AG08395 (cell line): ENCODE measurements at places on chromosomes 7 and 10.

- DNase-seq = peak; percentile 38
Observed at GRCh38 chr10:23556727-23557440, 118.0 kb downstream of the OTUD1 start.

- DNase-seq = peak; percentile 47
Observed at GRCh38 chr10:68212721-68213352, 19.1 kb downstream of the ATOH7 start.

DNA sequence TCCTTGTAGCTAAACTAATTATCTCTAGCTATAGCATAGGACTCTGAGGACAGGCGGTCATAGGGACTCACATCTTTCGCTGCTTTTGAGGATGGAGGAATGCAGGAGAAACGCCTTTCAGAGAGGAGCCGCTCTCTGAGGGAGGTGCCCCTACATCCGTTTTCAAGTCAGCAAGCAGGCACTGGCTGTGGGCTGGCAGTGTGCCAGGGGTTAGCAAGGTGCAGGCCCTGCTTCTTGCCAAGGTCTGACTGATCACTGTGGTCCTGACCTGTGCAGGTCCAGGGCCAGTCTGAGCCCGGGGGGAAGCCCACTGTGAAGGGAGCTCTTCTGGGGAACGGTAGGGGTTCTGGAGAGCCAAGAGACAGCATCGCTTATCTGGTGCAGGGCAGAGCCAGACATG lies 89.4 kb downstream of the SH3PXD2A start:
- DNase-seq = no peak

DNA sequence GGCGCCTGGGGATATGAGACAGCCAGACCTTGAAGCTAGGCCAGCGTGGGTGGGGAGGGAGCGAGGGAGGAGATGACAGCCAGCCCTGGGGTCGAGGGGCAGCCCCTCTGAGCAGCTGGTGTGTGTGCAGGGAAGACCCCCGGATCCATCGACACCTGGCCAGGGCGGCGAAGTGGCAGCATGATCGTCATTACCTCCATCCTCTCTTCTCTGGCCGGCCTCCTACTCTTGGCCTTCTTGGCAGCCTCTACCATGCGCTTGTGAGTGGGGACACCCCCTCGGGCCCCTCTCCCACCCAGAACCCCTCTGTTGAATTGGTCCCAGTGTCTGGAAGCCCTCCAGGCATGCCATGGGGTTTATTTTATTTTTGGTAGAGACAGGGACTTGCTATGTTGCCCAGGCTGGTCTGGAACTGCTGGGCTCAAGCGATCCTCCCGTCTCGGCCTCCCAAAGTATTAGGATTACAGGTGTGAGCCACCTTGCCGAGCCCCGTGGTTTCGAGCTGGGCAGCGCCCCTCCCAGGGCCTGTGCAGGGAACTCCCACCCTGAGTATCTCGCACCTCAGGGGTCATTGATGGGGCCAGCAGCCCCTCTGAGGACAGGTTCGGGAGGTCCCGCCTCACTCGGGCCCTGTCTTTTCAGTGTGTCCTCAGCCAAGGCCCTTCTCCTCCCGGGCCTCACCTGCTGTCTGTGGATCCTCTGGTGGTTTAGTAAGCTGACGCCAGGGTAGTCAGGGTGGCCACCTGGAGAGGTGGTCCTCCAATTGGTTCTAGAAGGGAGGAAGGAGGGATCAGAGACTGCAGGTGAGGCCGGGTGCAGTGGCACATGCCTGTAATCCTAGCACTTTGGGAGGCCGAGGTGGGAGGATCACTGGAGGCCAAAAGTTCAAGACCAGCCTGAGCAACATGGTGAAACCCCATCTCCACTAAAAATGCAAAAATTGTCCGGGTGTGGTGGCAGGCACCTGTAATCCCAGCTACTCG lies 3.8 kb downstream of the UPK3B start:
- DNase-seq = no peak

- DNase-seq = peak; percentile 68
Observed at GRCh38 chr7:148962823-148963582, 65.3 kb downstream of the PDIA4 start.

GRCh38 chr7:101538596-101539459 lies 90.3 kb downstream of the MYL10 start:
- peak; percentile 84 for DNase-seq

DNA sequence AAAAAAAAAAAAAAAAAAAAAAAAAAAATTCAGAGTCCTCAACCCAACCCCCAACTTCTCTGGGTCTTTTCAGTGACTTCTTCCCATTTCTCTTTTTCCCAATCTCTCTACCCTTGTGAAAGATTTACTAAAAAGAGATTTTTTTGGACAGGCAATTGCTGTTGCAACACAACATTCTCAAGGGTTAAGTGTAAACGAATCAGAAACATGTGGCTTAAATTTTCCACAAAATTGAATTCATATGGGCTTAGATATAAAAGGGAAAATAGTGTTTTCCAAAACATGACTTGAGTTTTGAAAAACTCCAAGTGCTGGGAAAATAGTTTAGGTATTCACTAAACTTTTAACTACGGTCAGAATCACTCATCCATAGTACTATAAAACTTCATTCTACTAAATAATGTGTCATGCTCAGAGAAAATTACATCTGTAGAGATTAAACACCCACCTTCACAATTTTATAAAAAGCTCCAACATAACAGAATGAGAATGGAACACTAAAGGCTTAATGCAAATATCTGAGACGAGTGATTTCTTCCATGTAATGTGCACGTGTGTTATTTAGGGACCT lies 643.1 kb downstream of the PARD3 start:
- peak; percentile 75 for DNase-seq

DNA sequence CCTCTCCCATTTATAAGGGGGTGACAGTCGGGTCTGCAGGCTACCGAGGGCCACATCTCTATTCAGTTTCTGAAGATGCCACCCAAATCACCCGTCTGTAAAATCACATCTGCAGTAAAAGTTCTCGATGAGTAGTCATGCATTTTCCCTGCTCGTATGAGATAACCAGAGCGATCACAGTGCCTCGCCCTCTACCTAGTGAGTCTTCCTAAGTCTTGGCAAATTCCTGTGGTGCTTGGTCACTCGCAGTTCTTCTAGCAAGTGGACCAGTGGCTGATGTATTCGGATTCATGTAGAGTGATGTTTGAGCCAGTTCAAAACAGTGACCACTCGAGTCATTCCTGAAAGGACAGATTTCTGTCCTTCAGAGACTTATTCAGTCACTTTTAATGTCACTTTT lies 44.9 kb downstream of the INSYN2A start:
- no peak for DNase-seq

DNA sequence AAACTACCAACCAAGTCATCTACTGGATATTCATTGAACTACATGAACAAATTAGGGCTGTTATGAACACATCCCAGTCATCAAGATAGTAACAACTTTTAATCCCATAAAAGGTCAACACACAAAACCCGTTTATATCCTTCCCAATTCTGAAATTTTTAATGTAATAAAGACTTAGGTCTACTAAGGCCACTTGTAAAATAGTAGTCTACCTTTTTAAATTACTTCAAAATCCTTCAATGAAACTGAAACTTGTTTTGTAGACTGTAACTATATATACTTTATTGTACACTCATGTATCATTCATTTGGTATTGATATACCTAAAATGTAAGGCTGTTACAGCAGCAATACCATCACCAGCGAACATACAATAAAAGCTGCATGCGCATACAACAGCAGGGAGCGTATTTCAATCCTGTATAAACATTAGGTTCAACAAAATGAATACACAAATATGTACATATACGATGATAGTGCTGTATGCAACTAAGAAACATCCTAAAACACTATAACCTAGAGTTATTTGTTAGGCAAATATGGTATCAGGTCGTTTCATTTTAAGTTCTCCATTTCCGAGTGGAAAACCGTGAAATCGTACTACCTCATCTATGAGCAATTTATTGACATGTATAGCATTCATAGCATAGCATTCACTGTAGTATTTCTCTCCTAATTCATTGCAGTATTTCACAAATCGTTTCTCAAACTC lies 973 bp downstream of the ATAD1 start:
- DNase-seq = no peak

DNA sequence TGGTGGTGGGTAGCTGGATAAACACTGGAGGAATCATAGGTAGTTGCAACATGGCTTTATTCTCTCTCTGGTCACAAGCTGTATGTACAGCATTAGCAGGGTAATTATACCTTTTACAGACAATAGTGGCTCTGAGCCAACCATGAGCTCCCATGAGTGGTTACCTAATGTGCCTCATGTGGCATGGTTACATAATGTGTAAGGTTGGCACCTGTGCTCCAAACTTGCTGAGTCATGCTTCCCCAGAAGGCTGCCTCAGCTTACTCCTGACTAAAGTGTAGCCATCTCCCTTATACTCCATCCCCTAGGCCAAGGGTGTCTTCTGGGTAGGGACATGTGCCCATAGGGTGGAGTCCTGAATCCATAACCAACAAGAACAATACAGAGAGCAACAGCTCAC lies 345.3 kb upstream of the SEMA3C start:
- DNase-seq = no peak

GRCh38 chr10:80739963-80740715 lies 202.4 kb downstream of the SH2D4B start:
- no peak for DNase-seq

GRCh38 chr7:88256906-88257305 lies 37.1 kb upstream of the SRI start:
- no peak for DNase-seq

DNA sequence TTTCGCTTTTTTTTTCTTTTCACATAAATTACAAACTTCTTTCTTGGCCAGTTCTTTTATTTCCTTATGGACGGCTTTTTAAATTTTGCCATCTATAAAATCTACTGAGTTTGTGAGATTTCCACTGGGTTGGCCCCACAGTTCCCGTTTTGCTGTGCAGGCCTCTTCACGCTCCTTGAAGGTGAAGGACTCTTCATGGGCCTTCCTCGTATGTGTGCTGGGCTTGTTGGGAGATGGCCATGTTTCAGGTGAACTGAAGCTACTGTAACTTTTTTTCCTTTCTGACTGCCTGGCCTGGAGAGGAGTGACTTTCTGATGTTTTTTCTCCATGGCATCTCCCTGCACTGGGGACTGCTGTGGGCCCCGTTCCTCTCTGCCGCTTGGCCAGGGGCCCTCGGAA lies 262.4 kb downstream of the COBL start:
- no peak for DNase-seq

DNA sequence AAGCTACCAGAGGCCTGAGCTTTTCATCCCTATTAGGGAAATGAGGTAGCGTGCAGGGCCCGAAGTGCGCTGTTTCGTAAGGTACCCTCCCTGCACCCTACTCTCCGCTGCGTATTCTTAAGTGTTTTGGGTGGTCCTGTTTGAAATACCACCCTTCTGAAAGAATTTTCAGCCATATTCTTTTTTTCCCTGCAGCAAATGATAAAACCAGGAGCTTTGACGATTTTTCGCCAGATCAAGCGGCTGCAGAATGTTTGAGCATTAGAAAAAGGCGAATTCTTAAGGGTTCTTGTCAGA lies 1.2 kb downstream of the RSBN1L start:
- DNase-seq = peak; percentile 54

- no peak for DNase-seq
Observed at GRCh38 chr10:71228875-71229675, 16.7 kb downstream of the UNC5B start.

GRCh38 chr7:114243646-114244045 lies 171.0 kb upstream of the FOXP2 start:
- DNase-seq = no peak

GRCh38 chr10:110006358-110007160 lies 1.2 kb upstream of the ADD3 start:
- DNase-seq = peak; percentile 76

DNA sequence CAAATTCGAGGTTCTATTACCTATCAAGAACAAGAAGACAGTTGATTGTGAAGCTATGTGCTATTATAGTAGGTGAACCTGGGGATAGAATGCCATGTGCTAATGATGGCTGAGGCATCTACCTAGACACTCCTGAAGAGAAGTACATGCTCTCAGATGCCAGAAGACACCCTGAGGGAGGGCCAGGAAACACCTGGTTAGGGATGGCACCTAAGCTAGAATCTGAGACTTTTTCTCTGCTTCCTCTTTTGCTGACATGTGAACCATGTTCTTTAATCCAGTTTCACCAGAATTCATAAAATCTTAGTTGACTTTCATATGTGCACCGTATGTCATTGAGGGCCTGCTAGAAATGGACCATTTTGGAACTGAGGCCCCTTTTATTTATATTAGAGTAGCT lies 242.8 kb downstream of the GPR158 start:
- no peak for DNase-seq

DNA sequence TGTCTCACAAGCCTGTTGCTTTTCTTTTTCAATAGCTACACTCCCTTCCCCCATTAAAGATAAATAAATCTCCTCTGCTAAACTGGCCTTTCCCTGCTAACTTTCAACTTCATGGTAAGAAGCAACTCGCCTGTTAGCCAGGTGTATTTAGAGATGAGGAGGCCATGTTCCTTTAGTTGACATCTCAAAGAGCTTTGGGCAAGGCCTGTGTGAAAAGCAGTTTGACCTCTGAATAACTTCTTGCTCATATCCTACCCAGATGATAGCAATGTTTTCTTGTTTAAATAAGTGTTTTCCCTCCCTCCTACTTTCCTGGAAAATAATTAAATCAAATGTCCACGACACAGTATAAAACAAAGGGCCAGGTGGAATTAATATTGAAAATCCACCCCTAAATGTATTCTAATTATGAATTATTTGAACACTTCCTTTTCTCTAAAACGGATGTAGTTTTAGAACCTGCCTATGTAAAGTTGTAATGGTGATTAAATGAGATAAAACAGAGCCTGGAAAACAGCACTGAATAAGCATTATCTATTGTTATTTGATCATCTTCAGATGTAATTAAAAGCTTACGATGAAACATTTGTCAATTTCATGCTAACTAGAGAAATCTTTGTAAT lies 78.5 kb downstream of the HGF start:
- no peak for DNase-seq

DNA sequence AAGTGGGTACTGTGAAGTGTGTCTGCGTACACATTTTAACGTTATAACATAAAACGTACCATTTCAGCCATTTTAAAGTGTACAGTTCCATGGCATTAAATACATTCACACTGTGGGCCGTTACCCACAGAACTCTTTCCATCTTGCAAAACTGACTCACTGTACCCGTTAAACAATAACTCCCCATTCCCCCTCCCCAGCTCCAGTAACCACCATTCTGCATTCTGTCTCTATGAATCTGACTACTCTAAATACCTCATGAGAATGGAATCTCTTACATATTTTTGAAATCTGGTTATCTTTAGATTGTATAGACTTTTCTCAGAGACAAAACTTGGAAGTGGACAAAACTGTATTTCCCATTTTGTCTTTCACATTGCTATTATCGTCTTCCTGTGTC lies 9.3 kb downstream of the ARL3 start:
- DNase-seq = no peak

DNA sequence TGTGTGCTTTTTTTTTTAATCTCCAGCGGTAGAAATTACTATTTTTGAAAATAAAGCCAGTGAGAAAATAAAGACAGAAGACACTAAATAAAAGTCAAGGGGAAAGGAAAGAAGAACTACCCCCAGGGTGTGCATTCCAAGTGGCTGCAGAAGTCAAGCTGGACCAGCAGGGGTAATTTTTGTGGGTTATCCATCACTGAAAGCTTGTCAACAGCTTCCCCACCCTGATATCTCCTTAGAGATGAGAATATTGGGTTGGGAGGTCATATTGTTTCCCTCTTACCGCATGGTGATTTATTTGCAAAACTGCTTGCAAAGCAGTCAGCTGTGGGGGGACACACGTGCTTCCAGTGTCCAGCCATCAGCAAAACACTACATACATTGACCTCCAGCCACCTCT lies 46.4 kb downstream of the FAM107B start:
- DNase-seq = no peak

GRCh38 chr10:122462533-122463465 lies 1.4 kb downstream of the HTRA1 start:
- DNase-seq = peak; percentile 43

- DNase-seq = no peak
Observed at GRCh38 chr10:98620503-98620902, 173.8 kb upstream of the HPS1 start.

- DNase-seq = no peak
Observed at GRCh38 chr10:129568583-129569344, 101.7 kb downstream of the MGMT start.
